ENCODE measurements at places on chromosomes 3 and 15.

- DNase-seq: no peak
Measured at GRCh38 chr3:173467501-173467900, 70.0 kb downstream of the NLGN1 start.

DNA sequence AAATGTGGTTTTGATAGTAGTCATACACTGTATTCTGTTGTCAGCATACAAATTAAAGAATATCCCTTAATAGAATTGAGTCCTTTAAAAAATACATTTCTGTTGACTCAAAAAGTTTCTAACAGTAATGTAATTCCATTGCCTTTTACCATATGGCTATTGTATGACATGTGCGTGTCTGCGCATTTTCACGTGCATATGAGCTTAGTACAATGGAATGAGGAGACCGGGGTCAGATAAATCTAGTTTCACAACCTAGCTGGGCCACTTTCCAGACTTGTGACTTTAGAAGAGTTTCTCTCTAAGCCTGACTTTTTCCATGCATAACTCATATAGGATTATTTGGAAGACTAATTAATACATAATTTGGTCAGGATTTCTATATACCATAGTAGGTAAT is 38.7 kb downstream of the ZBTB38 start:
- no peak for DNase-seq

- no peak for DNase-seq
Measured at GRCh38 chr3:113097960-113098447, 107.2 kb downstream of the GTPBP8 start.

DNA sequence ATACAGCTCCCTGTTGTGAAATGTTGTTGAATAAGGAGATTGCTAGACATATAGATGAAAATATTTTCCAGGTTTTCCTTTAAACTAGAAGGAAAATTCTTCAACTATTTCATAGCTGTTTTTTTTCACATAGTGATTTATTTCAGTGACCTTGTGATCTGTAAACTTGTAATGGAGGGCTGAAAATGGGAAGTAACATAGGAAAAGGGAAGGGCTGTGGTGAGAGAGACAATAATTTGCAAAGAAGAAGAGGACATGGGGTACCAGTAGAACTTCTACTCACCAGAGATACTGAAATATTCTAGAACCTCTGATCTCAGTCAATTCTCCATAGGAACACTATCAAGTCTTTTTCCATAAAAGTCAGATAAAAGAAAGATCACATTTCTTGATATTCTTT is 60.4 kb downstream of the PLS1 start:
- no peak for DNase-seq

GRCh38 chr3:72175296-72175858 is 390.4 kb upstream of the PROK2 start:
- no peak for DNase-seq

GRCh38 chr3:56704706-56705105 is 21.6 kb upstream of the TASOR start:
- no peak for DNase-seq

GRCh38 chr15:70466895-70467529 is 296.3 kb downstream of the UACA start:
- DNase-seq: peak; percentile 81

DNA sequence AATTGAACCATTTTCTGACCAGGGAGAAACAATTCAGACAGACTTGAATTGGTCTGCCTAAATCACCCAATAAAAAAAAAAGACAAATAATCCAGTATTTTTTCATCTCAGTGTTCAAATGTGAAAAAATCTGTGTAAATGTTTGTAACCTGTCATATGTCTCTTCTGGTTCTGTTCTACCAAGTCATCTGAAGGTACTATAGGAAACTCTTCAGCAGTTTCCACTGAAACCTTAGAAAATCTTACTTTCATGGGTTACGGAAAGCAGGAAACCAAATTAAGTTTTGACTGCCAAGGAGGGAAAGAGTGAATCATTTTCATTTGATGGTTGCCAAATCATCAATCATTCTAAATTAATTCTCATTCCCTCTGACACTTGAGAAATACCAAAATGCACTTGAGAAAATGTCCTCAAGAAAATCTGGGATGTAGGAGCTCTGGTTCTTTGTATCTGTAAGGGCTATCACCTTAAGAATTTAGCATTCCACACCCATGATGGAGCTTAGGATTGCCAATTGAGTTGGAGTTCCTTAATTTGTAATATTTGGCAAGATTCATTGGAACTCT is 278.2 kb upstream of the KCNH8 start:
- no peak for DNase-seq

- DNase-seq: no peak
Measured at GRCh38 chr3:183013856-183014255, 33.5 kb upstream of the DCUN1D1 start.

DNA sequence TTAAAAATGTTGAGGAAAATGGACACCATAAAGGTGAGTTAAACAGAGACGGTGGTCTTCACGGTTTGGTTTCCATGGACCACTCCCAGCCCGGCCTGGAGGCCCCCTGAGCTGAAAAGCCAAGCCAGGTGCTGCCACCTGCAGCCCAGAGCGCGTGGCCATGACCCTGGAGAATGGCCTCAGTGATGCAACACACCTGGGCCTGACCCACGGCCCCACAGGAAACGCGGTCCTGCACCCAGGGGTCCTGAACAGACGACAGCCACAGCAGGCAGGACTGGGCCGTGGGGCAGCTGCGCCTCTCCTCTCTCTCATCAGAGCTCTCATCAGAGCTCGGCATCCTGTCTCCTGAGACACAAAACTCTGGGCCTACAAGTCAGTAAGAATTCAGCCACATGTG is 64.1 kb downstream of the NIPA2 start:
- DNase-seq: no peak

DNA sequence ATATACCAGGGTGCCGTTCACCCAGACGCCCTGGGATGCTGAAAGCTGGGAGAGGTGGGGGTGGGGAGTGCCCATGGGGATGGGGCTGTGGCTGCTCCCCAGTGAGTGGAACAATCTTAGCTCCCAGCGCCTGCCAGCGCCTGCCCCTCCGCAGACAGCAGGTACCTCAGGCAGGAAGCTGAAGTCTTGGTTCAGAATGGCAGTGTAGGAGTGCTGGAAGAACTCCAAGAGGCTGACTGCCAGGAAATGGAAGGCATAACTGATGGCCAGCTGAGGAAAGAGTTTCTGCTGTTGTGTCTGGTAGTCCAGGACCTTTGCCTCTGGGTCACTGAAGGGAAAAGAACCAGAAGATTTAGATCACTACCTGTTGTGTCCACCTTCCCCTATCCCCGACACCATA is 8.4 kb downstream of the ACOX2 start:
- no peak for DNase-seq

GRCh38 chr3:7305561-7305960 is 444.6 kb downstream of the GRM7 start:
- no peak for DNase-seq

DNA sequence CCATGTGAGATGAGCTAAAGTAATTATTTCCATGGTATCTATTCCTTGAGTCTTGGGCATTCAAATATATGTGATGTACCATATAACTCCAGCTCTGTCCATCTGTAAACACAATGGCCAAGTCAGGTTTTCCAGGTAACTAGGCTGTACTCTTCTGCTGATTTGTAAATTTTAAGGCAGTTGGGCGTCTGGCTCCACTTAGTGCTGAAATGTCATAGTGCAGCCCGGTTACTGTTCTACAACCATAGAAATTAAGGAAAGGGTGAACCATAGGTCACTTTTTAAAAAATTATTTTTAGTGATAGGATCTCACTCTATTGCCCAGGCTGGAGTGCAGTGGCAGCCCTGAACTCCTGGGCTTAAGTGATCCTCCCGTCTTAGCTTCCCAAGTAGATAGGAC is 44.7 kb upstream of the GOLM2 start:
- DNase-seq: no peak

DNA sequence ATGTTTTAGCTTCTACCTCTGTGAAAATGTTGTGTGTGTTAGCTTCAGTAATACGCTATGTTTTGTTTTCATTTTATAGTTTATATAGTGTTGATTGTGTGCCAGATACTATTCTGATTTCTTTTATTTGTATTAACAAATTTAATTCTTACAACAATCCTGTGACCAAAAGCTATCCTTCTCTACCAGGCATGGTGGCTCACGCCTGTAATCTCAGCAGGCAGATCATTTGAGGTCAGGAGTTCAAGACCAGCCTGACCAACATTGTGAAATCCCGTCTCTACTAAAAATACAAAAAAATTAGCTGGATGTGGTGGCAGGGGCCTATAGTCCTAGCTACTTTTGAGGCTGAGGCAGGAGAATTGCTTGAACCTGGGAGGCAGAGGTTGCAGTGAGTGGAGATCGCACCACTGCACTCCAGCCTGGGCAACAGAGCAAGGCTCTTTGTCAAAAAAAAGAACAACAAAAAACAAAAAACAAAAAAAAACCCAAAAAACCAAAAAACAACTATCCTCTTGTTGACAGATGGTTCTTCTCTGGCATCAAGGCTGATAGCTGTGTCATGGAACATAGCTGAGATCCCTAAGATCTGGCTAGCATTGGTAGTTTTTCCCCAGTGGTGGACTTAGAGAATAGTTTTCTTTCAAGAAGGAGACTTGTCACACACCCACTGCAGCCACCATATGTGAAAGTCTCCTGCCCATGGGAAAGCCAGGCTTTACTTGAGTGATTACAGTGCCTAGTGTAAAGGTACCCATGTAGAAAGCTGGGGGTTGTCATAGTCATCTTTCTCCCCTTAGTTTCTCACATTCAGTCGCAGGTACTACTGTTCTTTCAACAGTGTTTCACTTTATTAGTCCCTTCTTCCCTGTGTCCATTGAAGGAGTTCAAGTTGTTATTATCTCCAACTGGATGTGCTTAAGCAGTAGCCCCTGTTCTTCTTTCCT is 116.5 kb downstream of the UBE2E2 start:
- no peak for DNase-seq

GRCh38 chr3:64730681-64731080 is 42.9 kb upstream of the ADAMTS9 start:
- no peak for DNase-seq

DNA sequence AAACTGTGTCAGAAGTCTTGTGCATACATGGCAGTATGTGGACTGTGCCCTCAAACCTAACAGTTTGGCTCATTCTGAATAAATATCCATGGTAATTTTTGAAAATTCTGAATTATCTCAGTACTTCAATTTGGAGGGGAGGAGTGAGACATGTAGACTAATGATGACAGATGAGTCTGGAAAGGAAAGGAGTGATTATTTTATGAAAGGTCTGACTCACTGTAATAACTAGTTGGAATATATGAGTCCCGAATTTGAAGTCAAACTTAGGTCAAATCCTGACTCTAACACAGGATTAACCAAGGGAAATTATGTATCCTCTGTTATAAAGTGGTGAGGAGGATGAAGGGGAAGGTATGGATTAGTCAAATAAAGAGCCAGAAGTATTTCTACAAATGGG is 38.6 kb downstream of the SUCNR1 start:
- no peak for DNase-seq

GRCh38 chr3:32309654-32310242 is 71.3 kb downstream of the CMTM8 start:
- no peak for DNase-seq

DNA sequence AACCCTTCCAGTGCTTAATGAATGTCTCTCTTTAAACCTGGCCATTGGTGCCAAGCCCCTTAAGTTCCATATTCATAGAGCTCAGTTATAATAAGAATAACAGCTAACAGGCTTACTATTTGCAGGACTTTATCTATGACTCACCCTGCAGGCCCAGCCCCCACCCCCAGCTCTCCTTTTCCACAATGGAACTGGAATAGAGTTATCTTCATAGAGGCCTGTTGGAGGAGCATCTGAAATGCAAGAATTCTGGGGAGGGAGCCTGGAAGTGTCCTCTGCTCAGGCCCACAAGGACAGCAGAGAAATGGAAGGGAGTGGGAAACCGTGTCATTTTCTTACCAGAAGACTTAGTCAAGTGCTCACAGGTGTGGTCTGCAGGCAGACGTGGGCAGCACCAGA is 52.8 kb downstream of the SEMA5B start:
- no peak for DNase-seq

DNA sequence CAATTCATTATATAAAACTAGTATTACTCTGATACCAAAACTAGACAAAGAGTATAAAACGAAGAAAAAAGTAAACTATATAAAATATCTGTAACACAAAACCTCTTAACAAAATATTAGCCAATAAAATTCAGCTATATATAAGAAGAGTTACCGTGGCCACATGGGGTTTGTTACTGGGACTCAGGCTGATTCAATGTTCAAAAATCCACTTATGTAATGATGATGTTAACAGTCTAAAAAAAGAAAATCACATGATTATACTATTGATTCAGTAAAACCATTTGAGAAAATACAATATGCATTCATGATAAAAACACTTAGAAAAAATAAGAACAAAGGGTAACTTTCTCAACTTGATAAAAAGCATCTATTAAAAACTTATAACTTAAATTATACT is 18.3 kb downstream of the P2RY1 start:
- DNase-seq: no peak

DNA sequence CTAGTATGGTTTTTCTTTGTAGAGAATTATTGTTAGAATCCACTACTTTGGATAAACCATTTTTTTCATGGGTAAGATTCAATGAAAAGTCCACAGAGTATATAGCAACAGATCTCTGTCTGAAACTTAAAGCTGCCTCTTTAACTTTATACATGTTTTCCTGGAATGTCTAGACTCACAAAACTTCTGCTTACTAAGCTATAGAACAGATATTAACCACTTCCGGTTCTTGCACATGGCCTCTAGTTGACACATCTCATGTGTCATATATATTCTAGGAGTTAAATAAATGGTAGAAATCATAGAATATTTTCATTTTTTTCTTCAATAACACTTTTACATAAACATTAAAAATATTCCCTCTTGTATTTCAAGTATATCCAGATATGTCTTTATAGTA is 1693.9 kb downstream of the SI start:
- DNase-seq: no peak

GRCh38 chr15:44662478-44663409 is 718 bp downstream of the SPG11 start:
- no peak for DNase-seq

- no peak for DNase-seq
Measured at GRCh38 chr3:133442518-133442917, 42.7 kb downstream of the BFSP2 start.

DNA sequence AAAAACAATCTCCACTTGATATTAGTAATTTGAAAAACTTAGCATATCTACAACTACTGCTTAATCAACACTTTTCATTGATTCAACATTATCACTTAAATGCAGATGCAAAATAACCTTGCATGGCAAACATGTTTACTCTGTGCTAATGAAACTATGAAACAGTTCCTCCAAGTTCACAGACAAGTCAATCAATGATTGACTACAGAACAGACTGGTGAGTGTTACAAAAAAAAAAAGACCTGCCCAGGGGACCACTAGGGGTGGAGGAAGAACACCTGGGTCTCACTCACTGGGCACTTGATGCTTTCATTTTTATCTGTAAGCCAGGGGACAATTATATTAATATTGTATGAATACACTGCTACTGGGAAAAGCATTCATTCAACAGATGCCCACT is 4.3 kb upstream of the NR2C2 start:
- no peak for DNase-seq
